Stimulated activated CD4-positive, alpha-beta T cell treated with anti-CD3 and anti-CD28 coated beads, TNF-alpha, amount 100 ng/mL, for 24 hours (primary cell): ENCODE measurements at places on chromosomes 6 and 20.

DNA sequence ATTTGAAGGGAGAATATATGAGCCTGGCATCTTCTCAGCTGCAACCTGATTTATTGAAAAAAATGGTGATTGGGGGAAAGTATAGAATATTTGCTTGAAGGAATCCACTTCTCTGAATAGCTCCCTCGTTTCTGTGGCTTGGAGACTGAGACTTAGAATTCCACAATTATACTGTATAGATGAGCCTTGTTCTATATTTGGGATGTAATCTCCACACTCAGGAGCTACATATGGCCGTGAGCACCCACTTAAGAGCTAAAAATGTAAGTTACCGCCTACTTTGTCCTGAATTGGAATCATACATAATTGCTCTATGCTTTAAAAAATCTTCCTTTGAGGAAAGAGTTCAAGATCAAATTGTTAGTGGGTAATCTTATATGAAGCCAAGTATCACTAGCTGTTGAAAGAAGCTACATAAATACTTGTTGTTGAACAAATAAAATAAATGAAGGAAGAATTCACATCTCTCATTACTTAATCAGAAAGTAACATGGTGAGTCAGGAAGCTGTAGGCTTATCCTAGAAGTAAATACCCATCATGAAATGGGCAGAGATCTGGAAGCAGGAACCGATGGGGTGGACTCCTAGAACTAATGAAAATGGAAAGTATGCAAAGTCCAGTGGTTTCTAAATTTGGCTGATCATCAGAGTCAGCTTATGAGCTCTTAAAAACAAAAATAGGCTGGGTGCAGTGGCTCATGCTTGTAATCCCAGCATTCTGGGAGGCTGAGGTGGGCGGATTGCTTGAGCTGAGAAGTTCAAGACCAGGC lies 254.3 kb downstream of the SOX4 start:
- DNase-seq, result no peak

- DNase-seq, result no peak
Observed at GRCh38 chr20:63089051-63089907, 82.5 kb upstream of the BHLHE23 start.

- DNase-seq, result no peak
Observed at GRCh38 chr20:63025534-63026331, 19.0 kb upstream of the BHLHE23 start.

DNA sequence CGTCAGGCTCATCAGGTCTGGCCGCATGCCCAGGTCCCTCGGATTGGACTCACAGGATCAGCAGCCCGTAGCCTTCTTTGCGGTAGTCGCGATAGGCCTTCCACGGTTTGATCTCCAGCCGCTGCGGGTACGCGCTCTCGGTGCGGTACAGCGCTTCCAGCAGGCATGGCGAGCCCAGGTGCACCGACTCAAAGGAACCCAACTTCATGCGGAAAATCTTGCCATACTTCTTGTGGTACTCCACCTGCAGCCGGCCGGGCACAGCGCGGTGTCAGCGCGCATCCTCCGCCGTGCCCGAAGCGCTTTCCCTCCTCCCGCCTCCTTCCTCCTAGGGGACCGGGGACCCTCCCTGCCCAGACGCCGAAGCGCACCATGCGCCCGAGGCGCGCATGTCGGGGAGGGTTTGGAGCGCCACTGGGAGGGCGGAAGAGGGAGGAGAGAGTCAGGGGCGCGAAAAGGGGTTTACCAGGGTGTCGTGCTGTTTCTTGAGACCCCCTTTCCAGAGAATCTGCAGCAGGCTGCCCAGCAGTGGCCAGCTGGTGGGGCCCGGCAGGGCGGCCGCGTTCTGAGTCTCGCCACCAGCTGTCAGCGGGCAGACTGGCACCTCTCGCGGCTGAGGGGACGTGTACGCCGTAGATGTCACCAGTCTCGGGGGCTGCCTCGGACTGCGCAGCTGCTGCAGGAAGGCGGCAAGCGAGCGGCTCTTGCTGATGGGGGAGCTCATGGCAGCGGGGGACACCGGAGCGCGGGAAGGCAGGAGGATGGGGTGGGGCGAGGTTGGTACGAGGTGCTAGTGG lies 732 bp downstream of the CYP24A1 start:
- DNase-seq, result no peak

DNA sequence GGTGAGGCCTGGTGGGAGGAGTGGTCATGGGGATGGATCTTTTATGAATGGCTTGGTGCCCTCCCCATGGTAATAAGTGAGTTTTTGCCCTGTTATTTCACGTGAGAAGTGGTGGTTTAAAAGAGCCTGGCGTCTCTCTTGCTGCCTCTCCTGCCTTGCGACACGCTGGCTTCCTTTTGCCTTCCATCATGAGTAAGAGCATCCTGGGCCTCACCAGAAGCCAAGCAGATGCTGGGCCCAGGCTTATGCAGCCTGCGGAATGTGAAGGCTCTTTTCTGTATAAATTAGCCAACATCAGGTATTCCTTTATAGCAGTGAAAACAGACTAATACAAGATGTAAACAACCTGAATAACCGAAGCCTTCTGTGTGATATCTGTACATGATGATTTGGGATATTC lies 27.6 kb downstream of the VTA1 start:
- no peak for DNase-seq

GRCh38 chr20:40880063-40880728 lies 148.4 kb upstream of the TOP1 start:
- DNase-seq, result no peak

DNA sequence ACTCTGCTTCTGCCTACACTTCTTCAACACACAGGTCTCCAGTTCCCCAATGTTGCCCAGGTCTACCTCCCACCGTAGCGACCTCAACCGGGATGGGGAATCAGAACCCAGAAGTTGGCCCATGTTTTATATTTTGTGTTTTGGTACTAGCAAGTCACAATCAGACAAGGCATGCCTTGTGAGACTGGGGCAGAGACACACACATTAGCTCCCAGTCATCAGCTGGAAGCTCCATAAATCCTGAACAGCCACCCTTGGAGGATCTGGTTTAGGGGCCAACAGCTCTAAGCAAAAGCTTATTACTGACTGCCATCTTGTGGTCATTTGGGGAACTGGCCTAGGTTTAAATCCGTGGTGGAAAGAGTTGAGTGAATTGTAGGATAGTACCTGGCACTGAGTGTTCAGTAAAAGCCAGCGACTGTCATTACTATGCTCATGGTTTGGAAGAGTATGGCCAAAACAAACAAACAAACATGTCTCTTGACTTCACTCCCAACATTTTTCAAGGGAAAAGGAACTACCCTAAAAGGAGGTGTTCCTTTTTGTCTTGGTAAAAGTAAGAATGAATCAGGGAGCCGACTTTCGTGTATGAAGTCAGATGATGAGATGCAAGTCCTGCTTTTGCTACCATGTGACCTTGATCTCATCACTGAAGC lies 40.5 kb downstream of the PIM1 start:
- DNase-seq, result peak; percentile 78

DNA sequence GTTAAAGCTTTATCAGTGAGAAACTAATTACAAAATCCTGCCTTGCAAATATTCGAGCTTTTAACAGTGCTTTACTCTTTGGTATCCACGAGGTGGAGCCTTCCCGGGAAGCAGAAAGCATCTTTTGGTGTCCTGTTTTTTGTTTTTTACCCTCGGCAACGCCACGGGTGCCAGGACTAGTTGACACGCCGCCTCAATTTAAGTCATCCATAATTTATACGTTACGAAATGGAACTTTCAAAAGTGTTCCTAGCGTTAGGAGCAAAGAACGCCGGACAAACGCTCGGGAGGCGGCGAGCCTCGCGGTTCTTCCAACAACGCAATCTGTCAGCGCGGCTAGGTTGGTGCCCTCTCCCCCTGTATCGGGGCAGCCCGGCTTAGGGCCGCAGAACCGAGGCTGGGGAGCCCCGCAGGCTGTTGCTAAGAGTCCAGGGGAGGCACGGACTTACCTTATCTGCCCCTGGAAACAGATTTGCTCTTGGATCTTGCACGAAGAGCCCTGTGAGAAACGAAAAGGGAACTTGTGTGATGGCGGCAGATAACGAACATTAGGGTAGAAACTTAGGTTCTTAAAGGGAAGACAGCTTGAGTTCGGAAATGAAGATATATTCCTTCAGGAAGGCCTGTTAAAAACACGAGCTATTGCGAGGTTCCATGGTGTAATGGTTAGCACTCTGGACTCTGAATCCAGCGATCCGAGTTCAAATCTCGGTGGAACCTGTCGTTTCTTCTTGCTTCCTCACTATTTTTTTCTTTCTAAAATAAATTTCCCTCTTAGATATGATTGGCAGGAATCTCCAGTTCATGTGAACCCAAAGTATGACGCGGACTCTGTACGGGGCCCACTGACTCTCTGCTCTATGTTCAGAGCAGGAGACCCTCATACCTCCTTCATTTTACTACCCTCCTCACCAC lies 46.2 kb upstream of the ZNF184 start:
- DNase-seq, result peak; percentile 54

GRCh38 chr6:21158149-21158548 lies 435.4 kb upstream of the SOX4 start:
- no peak for DNase-seq

DNA sequence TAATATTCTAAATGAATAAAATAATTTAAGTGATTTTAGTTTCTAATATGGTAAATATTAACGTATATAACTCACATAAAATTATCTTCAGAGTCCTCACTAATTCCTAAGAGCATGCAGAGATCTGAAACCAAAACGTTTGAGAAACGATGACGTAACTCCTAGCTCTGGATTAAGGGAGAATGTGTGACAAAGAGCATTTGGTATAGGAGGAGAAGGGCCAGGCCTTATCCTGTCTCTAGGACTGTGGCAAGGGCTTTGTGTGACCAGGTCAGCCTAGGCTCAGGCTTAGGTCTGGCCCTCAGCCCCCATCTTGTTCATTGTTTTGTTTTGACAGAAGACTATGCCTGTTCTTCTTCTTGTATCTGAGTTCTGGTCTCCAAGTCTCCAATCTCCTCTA lies 19.2 kb upstream of the POLR1H start:
- no peak for DNase-seq

GRCh38 chr6:162442687-162443086 lies 284.9 kb downstream of the PRKN start:
- no peak for DNase-seq

- DNase-seq, result peak; percentile 22
Observed at GRCh38 chr6:169723200-169723909, 945 bp downstream of the PHF10 start.

- DNase-seq, result no peak
Observed at GRCh38 chr6:86558318-86558717, 379.0 kb upstream of the HTR1E start.

GRCh38 chr20:58511364-58511763 lies 3.8 kb downstream of the APCDD1L start:
- DNase-seq, result no peak

GRCh38 chr6:49264496-49264895 lies 198.6 kb downstream of the MMUT start:
- no peak for DNase-seq

GRCh38 chr6:148817689-148818088 lies 70.9 kb downstream of the UST start:
- DNase-seq, result no peak

GRCh38 chr6:52877168-52877567 lies 32.3 kb downstream of the GSTA3 start:
- no peak for DNase-seq

DNA sequence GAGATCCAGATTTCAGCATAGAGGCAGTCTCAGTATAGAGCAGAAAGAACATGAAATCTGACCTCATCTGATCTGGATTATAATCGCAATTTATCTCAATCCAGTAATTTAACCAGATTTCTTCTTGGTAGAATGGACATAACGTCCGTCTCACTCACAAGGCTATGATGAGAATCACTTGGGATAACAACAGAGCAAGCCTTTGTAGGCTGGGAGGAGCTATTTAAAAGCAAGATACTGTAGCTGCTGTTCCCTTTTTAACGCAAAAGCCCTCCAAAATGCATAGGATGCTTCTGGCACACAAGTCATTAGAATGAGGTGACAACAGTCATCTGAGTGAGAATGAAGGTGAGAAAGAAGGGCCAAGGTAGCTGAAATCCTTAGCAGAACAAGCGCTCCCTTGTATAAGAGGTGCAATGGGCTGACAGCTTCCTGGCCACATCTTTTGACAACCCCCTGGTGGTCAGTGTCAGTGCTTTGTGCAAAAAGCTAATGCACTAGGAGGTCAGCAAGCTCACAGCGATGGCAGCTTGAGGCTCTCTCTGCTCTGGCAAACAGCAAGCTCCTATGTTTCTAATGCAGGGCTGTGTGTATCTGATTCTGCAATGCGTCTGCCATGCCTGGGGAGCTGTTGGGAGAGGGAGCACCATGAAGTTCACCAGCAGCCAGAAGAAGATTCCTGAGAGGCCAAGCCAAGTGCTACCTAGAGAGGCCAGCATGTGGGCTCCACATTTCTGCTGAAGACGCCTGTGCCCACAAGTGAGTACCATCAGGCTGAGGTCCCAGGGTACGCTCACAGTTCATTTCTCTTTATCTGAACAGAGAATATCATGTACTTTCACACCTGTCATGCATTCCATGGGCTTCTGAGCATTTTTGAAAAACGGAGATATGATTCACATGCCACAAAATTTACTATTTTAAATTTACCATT lies 16.2 kb downstream of the METTL24 start:
- no peak for DNase-seq

GRCh38 chr6:170134031-170134470 lies 156.8 kb downstream of the DLL1 start:
- DNase-seq, result no peak

DNA sequence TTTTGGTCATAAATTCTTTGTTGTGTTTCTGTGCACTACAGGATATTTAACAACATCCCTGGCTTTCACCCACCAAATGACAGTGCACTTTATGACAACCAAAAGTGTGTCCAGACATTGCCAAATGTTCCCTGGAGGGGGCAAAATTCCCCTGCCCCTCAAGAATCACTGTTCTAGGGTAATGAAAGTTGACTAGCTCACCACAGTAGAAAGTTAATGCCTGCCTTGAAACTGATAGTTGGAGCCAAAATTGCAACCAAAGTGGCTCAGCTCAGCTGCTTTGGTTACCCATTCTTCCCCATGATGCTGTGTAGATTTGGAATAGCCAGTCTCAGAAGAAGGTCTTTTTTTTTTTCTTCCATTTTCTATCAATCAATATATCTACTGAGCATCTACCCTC lies 150.6 kb downstream of the RALGAPA2 start:
- no peak for DNase-seq

DNA sequence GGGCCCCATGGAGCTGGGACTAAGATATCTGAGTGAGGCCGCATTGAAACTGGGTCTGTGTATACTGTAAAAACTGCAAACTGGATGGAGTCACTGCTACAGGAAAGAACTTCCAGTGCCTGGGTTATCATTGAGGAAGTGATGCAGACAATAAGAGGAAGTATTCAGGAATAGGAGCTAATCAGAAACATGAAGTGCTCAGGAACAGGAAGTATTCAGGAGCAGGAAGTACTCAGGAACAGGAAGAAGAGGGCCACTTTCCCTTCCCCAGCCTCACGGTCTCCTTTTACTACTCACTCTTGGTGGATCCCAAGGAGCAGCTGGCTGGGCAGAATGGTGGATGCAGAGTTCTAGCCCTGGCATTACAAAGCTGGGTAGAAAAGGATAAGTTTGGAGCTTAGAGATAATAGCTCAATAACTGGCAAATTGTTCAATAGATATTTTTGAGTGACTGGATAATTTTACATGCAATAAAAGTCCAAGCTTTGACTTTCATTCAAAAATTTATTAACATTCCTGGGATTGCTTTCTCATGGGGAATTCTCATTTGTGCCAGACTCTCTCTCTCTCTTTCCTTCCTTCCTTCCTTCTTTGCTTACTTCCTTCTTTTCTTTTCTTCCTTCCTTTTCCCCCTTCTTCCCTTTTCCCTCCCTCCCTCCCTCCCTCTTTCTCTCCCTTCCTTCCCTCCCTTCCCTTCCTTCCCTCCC lies 82.2 kb upstream of the PAX1 start:
- no peak for DNase-seq
